ENCODE measurements at places on chromosomes 6 and 20.

DNA sequence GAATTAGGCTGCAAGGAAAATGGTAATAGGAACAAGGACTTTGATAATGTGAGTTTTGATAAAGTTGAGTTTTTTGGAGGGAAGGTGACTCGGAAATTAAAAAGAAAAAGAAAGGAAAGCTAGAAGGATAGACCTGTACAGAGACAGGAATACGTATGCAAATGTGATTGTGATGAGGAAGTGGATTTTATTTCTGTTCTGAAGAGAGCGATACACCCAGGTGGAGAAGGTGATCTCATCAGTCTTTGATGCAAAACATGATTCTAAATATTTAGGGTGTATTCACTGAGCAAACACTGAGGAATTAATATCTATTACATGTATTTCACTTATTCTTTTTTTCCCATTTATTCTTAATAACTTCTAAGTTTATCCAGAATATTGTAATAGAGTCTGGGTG lies 9.2 kb upstream of the PLEKHG1 start:
- no peak for DNase-seq

- no peak for DNase-seq
These were observed 163.9 kb downstream of the FAXC start for GRCh38 chr6:99185525-99185924.

DNA sequence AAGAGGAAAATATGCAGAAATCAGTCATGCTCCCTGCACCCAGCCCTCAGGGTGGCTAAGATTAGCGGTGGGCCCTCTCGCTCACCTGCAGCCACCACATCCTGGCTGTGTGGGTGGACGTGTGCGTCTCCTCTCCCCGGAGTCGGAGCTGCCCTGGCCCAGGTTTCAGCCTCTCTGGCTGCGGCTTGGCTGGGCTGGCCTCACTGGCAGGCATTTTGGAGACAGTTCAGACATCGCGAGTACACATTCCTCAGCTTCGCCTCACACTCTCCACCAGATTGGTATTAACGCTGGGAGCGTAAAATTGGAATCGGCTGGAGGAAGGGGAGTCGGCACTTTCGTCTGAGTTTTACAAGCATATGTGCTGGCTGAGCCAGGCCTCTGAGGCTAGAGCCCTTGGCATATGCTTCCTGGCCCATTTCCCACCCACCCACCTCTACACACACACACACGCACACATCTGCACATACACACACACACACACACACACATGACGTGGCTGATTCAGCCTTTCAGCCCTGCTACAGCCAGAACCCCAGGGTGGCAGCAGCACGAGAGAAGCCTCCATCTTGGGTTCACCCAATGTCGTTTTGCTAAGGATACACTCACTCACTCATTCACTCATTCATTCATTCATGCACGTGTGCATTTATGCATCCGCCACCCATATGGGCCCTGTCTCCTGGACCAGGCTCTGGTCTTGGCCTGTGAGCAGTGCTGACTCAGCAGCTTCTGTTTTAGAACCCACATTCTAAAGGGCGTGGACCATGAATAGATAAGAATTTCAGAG lies 42.9 kb downstream of the BCAS4 start:
- DNase-seq: no peak

DNA sequence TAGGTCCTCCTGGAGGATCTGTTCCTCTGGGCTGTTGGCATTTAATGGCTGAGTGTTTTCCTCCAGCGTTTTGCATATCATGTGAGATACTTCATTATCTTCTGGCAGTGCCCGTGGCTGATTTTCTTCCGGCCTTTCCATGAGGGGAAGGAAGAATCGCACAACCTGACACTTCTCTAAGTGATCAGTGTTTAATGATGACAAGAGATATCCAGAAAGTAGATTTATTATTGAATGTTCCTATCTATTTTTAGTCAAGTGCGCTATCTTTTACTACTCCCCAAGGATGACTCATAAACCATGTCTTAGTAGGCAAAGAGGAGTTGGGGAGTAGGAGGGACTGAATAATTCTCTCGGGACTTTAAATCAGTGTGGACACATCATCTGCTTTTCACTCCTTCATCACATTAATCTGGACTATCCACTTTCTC lies 149.7 kb downstream of the PLCB4 start:
- DNase-seq: no peak

DNA sequence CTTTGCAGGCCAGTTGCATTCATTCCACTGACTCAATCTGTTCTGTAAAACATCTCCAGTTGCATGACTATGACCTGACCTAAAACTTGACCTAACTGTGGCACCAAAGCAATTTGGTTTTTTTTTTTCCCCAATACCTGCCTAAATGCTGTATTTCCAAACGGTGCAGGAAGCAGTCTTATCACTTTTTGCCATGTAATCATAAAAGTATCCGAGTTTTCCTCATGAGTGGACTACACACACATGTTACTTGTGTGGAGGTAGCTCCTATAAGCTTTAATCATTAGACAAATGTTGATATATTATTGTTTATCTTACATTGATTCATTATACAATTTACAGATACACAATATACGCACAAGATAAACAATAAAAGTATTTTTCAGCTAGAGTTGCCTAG lies 373.7 kb downstream of the BTBD3 start:
- DNase-seq: no peak

DNA sequence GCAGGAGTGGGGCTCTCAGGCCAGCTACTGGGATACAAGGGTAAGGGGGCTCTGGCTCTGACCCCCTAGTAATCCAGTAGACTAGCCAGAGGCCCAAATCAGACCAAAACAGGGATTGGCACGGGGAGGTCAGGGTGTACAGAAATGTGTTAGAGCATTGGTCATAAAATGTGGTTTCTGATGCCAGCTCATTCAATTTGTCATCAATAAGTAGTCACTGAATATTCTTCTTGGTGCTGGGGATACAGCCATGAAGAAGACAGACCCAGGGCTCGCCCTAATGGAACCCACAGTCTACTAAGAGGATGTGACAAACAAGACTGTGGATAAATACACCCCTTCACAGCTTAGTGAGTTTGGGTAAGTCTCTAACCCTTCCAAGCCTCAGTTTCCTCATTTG lies 11.1 kb downstream of the MAP1LC3A start:
- DNase-seq: no peak

- DNase-seq: no peak
These were observed 201.5 kb upstream of the KCNQ5 start for GRCh38 chr6:72420409-72420808.

DNA sequence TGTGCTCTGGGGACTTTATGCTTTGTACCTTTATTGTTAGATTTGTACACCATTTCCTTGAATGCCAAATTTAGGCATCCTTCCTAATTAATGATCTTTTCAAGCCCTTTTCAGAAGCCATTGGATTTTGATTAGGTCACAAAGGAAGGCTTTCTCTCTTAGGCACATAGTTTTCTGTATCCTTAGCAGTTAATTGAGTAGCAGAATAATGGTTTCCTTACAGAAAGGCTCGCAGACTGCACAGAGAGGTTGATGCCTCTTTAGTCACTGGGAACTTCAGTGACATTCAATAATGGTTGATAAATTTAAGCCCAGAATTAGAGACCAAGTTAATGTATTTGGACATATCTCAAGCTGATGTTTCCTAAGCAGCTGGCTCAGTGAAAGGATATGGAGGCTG lies 139.1 kb upstream of the VGLL2 start:
- no peak for DNase-seq

DNA sequence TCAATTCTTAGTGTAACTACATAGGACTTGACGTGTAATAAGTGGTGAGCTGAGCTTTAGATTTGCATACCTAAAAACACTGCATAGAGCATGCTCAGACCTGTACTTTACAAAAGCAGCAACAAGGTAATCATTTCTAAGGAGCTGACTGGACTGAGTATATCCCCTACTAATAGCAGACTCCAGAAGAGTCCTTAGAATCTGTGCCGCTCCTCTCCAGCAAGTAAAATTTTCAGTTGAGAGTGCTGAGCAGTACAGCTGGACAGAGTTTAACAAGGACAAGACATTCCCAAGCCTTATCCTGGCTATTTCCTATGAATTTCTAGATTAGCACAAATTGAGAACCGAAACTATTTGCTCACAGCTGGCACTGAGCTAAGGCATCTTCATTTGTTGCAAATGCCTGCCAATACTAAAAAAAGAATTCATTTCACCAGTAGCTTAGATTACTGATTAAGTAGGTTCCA lies 26.1 kb upstream of the KLHL31 start:
- DNase-seq: no peak

DNA sequence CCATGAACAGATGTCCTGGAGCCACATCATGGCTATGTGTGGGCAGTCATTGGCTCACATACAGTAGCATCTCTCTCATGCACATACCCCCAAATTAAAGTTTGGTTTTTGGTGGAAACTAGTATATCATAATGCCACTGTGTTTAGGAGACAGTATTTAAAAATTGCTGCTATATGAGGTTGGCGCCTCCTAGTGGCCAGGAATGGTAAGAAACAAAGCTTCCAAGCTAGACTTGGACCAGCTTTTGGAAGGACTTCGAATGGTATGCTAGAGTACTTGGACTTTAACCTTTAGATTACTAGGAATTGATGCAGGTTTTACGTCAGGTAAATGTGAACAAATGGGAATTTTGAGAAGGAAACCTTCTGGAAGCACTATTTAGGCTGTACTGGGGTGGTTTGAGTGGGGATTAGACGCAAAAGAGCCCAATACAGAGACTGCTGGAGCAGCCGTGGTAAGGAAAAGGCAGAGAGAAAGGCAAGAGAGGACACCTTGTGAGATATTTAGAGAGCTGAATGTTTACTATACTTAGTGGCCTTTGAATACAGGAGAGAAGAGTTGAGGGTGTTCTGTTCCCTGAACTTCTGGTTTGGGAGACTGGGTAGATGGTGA lies 23.8 kb downstream of the PRSS35 start:
- no peak for DNase-seq

GRCh38 chr20:14312001-14312400 lies 25.4 kb downstream of the FLRT3 start:
- no peak for DNase-seq

DNA sequence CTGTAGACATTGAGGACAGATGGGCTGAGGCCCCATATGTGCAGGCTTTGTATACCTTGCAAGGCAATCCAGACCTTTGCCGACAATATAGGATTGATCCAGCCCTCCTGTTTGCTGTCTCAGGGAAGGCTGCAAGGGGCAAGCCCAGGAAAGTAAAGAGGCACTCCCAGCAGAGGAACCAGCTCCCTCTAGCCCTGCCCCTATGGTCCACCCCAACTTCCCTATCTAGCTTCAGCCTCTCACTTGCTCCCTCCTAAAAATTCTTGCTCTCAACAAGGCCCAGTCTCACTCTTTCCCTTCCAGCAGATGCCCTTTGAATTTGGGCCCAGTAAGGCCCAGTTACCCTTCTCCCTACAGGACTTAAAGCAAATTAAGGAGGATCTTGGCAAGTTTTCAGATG lies 92.6 kb downstream of the JARID2 start:
- DNase-seq: no peak

Measured in CD4-positive, alpha-beta T cell treated with Interleukin-6 at 100 ng/mL for 8 hours (primary cell).